ENCODE measurements at places on chromosomes 12 and 14.
A peak's percentile ranks its signal among the peaks of the same experiment; 100 is the strongest.

DNA sequence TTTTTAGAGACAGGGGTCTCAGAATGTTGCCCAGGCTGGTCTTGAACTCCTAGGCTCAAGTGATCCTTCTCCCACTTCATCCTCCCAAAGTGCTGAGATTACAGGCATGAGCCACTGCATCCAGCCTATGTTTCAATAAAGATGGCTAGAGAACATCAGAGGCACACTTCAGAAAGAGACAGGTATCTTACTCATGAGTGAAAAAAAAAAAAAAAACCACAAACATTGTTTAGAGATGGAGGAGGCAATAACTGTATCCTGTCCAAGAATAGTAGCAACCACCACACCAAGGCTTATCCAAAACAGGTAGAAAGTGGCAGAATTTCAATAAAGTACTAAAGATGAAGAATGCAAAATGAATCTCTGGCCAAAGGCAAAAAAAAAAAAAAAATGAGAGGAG, 30.3 kb downstream of the EEA1 start:
- DNase-seq: peak; percentile 60

GRCh38 chr12:113245695-113246477, 24.6 kb downstream of the TPCN1 start:
- peak; percentile 85 for DNase-seq

- peak; percentile 49 for DNase-seq
Measured at GRCh38 chr12:25840678-25841465, 117.6 kb upstream of the RASSF8 start.

- no peak for DNase-seq
Measured at GRCh38 chr14:104212206-104213095, 74.1 kb downstream of the KIF26A start.

- DNase-seq: no peak
Measured at GRCh38 chr12:98948343-98948949, 303.4 kb downstream of the APAF1 start.

DNA sequence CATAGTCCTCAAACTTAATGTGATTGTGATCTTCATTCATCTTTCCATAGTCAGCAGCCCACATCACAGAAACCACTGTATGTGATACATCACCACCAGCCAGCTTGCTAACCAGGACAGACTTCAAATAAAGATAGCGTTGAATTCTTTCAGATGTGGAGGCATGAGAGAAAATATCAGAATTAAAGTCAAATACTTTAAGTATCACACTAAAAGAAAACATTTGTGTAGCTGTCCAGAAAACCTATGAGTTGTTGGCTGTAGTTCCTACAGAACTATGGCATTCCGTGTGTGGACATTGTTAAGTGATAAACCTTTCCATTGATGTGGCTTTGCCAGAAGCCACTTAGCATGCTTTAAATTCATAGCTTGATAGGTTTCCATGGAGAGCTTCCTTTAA, 105.1 kb downstream of the LLPH start:
- DNase-seq: peak; percentile 66

DNA sequence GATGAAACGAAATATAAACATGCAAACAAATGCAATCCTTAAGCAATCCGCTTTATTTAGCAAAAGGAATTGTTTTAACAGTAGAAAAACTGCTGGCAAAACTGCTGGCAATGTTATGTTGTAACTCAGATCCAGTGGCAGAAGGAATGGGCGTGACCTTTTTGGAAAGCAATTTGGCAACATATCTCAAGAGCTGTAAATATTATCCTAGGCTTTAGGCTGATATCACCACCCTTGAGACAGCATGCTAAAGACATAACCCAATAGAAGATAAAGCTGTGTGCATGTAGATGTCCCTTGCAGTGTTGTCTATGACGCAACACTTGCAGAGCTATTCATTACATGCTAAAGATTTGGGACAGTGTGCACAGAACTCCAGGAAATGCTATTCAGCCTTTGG, 138.5 kb downstream of the DICER1 start:
- peak; percentile 54 for DNase-seq

- DNase-seq: no peak
Measured at GRCh38 chr12:47387994-47388393, 308.2 kb upstream of the AMIGO2 start.

DNA sequence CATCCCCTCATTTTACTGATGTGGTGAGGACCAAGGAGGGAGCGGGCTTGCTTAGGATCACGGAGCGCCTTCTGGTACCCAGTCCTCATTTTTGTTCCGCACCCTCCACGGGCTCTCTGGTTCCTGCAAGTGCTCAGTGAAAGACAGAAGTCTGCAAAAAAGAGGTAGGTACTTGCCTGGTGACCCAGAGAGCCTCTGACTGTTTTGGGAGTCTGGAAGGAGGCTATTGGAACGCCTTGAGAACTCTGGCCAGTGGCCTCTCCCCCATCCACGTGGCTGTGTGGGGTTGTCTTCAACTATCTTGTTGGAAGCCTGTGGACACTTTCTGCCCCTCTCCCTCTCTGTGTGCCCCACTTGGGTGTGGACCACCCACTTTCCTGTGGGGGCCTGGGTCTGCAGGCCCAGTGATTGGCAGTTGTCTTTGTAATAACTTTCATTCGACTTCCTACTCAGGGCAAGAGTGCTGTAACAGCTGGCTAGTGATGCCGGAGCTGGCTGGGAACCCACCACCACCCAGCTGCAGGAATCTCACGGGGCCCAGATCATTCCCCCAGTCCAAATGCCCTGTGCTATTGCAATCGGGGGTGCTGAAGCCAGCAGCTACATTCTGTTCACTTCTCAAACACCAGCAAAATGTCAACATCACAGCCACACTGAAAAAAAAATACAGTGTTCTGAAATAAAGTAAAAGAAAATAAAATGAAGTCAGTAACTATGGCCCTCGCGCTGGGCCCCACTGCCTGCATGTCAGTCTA, 122.8 kb downstream of the PRMT8 start:
- DNase-seq: no peak

DNA sequence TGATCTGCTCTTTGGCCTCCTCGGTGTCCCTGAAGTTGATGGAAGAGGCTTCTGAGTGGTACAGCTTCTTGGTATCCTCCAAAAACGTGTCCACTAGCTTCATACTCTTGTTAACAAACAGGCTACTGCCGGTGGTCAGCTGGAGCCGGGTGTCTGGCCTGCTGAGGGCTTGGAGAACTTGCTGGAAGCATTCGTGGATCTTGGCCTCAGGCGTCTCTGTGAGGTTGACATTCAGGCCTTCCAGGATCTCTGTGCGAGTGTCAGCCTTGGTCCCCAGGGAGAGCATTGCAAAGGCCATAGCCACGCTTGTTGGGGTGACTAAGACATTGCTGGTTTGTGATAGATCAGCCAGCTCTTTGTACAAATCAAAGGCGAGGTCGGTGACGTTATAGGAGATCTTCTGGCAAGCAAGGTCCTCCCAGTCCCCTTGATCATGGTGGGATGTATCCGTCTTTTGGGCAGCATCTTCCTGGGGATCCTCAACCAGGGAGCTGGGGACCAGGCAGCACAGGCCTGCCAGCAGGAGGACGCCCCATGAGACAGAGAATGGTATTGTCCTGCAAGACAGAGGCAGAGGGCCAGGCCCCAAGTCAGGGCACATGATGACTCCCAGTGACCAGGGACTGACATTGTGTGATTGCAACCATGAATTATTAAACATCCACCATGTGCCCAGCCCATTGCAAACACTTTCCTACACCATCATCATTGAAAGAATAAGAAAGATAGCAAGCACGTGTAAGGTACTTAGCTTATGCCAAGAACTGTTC, 22.1 kb downstream of the SERPINA1 start:
- no peak for DNase-seq

GRCh38 chr12:45329238-45329637, 113.3 kb downstream of the ANO6 start:
- DNase-seq: peak; percentile 53

DNA sequence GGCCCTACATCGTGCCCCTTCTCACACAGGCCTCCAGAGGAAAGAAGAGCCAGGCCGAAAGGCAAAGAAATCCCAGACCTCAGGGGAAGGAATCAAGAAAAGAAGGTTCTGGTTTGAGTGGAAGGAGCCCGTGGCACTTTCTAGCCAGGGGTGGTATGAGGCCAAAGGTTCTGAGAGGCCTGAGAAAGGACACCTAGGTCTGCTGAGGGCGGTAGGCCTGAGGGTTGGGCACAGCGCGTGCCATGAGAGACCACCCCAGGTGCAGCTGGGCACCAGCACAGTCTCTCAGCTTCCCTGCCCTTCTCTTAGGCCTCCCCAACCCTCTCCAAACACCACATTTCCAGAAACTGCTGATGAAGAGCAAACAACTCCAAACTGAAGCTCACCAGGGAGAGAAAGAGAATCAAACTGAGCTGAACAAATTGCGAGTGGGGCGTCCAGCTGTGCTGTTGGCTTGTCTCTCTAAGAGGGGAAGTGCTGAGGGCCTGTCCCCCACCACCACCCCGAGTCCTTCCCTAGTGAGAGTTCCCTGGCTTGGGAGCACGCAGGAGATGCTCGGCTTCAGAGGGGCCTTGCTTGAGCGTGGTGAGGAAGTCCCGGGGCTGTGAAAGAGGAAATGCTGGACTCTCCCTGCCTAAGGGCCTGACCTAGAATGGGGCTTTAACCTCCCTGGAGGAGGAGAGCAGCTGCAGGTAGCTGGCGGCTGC, 184.8 kb downstream of the ZFP36L1 start:
- DNase-seq: no peak

- DNase-seq: peak; percentile 66
Measured at GRCh38 chr12:23834076-23834475, 115.4 kb downstream of the SOX5 start.

GRCh38 chr14:33714527-33715226, 236.2 kb downstream of the EGLN3 start:
- DNase-seq: peak; percentile 46

DNA sequence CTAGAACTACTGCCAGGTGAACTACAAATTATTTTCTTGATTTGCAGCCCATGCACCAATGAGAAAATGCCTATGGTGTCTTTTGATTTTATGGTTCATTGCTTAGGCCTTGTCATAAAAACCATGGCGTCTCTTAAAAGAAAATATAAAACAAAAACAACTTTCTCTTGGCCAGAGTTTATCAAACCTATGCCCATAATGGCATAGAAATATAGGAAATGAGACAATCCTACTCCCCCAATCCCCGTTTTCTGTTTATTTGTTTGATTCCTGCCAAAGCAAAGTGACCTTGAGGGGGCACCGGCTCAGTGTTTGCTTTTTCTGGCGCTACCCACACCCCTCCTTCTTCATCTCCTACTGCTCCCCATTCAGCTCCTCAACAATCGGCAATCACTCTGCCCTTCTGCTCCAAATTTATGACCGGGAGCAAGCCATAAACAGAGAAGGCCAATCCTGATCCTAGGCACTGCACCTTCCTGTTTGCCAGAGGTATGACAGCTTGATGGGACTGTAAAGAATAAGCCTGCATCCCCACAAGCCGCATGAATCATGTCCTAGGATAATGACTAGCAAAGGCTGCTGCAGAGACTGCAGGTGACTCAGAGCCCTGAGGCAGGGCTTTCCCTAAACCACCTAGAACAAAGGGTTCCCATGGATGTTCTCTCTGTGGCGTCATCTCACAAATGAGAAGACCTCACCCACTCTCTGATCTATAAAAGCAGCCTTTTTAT, 874.9 kb downstream of the NRXN3 start:
- peak; percentile 34 for DNase-seq

GRCh38 chr14:58301416-58301815, 3.1 kb downstream of the ARID4A start:
- DNase-seq: no peak

DNA sequence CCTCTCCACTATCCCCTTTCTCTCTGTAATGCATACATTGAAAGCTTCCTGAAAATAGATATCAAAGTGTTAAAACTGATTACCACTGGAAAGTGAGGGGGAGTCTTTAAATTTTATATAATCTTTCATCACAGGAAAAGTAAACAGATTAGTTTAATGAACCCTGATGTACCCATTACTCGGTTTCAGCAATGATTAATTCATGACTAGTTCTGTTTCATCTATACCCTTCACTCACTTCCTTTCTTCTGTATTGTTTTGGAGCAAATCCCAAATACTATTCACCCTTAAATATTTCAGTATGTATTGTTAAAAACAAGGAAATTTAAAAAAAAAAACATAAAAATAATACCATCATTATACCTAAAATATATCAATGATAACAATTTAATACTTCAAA, 67.3 kb upstream of the TMCC3 start:
- DNase-seq: no peak

GRCh38 chr12:94771741-94772140, 121.4 kb upstream of the TMCC3 start:
- DNase-seq: no peak

DNA sequence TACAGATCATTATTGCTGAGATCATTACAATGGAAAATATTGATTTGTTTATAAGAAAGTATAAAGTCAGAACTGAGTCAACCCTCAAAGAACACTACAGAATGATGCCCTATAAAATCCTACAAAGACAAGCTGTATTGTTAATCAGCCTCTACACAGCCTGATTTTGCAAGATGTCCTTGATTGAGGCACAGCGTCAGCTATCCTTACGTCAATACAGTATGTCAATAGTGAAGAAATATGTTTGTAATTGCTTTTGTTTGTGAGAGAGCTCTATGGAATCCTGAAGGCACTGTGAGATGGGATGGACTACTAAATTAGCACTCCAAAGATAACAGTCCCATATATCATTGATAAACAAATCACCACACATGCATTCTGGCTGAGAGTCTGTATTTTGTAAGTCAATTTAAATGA, 70.7 kb downstream of the RASSF9 start:
- DNase-seq: no peak

DNA sequence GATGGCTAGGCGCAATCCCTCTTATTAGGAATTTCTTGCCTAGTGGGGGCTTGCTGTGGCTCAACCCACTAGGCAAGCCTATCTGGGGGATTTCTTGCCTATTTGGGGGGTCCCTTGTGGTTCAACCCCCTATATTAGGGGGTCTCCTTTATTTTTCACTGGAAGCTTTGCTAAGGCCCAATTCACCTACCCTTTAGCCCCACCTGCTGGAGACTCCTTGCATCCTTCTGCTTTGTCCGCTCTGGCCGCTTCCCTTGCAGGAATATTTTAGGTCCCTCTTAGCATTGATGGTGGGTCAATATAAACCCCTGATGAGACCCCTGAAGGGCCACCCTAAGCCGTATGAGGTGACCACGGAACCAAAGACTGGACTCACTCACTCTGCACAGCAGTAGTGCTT, 1552.1 kb downstream of the AACS start:
- DNase-seq: no peak

DNA sequence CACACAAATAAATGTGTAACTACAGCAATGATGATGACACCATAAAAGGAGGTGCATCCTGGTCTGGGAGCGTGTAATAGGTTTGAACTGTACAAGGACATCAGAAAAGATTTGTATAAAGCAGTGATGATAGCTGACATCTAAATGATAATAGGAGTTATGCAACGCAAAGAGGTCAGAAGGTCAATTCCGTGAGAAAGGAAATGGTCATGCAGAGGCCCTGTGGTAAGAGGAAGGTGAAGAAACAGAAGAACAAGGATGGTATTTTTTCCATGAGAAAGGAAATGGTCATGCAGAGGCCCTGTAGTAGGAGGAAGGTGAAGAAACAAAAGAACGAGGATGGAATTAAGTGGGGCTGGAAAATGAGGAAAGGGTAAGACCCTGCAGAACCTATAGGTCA, 106.7 kb upstream of the TMPO start:
- DNase-seq: no peak

Measured in fibroblast of the aortic adventitia (primary cell).